ENCODE measurements at places on chromosomes 2 and 18.
A peak's percentile ranks its signal among the peaks of the same experiment; 100 is the strongest.

DNA sequence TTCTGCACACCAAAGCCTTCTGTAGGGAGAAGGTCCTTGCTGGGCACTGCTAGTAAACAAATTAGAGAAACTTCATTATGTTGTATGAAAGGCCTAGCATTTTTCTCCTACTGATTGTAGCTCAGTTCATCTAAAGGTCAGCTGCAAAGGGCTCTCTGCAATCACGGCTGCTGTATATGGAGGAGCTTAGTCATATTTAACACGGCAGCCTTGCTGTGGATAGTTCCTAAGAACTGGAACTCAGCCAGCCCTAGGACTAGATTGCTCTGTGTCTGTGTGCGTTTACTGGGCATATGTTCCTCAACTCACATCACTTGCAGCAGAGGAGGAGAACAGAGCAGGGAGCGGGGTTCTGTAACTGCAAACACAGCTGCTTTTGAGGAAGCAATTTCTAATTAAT lies 1103.9 kb upstream of the KLHL29 start:
- DNase-seq: no peak

DNA sequence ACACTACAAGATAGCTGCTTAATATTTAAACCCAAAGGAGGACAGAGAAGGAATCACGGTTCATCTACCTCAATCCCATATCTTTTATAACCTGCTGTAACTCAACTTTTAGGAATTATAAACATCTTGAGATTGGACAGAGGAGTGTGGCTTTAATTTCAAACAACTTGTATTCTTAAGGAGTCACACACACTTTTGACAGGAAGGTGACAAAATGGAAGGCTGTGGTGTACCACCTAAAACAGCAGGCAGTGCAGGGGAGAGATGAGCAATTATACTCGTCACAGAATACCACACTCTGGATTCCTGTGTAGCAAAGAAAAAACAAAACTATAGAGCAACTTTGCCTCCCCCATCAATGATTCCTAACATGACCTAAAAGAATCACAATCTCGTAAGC lies 194.8 kb downstream of the ZEB2 start:
- peak; percentile 39 for DNase-seq

DNA sequence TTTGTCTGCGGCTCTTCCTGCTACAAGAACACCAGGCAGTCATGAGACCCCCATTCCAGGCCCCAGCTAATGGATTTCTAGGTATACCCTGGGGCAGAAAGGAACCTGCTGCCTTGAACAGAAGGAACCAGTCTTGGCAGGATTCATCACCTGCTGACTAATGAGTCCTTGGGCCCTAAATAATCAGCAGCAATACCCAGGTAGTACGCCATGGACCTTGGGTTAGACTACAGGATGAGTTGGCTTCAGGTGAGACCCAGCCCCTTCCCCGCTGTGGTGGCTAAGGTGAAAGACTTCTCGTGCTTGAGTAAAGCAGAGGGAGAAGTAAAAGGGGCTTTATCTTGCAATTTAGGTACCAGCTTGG lies 105.0 kb downstream of the SPIRE1 start:
- DNase-seq: no peak

GRCh38 chr2:101859604-101860003 lies 132.2 kb upstream of the IL1R2 start:
- no peak for DNase-seq

GRCh38 chr2:202193881-202194353 lies 44.5 kb downstream of the SUMO1 start:
- DNase-seq: no peak

- DNase-seq: peak; percentile 77
Observed at GRCh38 chr2:70089220-70089982, 2.1 kb downstream of the PCBP1 start.

GRCh38 chr2:165420231-165420630 lies 49.3 kb upstream of the CSRNP3 start:
- no peak for DNase-seq

GRCh38 chr2:234998404-234999211 lies 46.8 kb downstream of the SH3BP4 start:
- DNase-seq: no peak

DNA sequence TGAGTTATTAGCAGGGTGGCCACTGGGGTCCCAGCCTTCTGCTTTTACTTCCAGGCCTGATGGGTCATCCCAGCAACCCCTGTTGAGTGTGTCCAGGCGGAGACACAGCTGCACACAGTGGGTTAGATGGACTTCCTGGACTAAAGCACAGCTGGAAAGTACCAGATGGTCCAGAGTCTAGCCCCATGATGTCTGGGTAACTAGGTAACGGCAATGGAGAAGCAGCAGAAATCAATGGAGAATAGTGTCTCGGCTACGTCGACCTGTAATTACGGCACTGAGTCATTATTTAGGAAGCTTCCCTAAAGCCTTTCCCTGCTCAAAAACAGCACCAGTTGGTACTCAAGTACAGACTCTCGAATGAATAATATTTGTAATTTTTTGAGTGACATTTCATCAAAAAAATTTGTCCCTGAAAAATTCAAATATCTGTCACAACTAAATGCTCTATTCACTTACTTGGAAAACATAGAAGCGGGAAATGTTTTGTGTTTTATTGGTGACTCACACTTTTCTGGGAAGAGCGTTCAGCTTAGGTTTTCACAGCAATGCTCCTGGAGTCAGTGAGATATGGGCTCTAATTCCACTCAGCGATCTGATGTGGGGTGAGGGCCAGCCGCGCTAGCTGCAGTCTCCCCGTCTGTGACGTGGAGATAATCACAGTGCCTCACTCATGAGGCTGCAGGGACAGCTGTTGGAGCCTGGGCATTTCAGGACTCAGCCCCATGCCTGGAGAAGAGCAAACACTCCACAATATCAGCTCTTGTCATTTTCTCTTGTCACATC lies 16.2 kb upstream of the ARL4C start:
- peak; percentile 28 for DNase-seq

DNA sequence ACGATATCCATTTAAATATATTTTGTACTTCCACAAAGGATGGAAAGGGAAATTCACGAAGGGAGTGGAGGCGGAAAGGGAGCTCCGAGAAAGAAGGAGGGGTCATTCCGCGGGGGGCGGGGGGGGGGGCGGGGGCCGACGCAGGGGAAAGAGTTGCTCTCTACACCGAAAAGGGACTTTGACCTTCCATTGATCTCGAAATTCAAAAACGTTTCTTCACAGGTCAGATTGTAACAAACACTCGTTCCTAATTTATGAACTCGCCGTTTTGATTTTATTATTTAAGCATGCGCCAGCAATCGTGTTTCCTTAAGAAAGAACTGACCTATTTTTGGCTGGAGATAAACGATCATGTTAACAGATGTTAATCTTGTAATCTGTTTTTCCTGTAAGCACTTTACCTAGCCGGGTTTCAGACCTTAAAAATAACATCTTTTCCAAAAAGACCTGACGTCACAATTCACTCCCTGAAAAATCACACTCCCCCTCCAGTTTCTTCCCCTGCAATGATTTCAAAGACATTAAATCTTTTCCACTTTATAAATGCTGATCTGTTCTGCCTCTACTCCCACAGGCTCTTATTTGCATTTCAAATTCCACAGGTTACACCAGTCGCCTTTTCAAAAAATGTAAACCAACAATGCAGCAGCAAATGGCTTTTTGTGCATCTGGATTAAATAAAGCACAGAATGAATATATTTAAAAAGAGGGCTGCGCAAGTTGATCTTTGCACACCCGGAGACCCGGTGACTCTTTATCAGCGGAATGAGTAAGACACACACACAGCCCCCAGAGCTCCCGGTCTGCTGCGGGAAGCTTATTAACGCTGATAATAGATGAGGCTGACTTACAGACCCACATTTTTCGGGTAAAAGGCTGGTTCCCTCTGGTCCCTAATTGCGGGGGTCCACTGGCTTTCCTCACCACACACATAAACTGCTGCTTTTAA lies 1.6 kb downstream of the ZNF516 start:
- DNase-seq: peak; percentile 90

DNA sequence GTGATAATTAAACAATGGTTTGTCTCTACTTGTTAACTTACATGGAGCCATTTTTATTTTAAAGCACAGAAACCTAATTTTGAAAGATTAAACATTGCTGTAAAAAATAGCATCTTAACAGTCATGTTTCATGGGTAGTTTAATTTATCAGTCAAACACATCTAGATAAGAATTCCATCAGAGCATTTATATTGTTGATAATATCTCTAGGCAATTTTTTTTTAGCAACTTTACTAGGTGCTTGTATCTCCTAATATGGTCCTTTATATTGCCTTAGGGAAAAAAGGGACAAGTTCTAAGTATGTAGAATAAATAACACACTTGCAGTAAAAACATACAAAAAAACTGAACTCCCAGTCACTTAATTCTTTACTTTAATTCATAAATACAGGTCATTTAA lies 863 bp downstream of the CSRNP3 start:
- DNase-seq: no peak

DNA sequence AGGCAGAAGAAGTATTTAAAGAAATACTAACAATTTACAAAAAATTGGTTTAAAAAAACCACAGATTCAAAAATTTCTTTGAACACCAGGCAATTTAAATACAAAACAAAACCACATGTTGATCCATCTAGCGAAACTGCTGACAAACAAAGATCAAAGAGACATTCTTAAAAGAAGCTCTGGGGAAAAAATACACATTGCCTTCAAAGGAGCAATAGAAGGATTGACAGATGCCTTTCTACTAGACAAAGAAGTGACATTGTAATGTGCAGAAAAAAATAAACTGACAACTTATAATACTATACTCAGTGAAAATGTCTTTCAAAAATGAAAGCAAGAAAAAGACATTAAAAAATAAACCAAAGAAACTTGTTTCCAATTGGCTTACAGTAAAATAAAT lies 12.6 kb upstream of the EIF2AK3 start:
- DNase-seq: no peak

GRCh38 chr18:10791169-10791831 lies 265.5 kb downstream of the NAPG start:
- no peak for DNase-seq

DNA sequence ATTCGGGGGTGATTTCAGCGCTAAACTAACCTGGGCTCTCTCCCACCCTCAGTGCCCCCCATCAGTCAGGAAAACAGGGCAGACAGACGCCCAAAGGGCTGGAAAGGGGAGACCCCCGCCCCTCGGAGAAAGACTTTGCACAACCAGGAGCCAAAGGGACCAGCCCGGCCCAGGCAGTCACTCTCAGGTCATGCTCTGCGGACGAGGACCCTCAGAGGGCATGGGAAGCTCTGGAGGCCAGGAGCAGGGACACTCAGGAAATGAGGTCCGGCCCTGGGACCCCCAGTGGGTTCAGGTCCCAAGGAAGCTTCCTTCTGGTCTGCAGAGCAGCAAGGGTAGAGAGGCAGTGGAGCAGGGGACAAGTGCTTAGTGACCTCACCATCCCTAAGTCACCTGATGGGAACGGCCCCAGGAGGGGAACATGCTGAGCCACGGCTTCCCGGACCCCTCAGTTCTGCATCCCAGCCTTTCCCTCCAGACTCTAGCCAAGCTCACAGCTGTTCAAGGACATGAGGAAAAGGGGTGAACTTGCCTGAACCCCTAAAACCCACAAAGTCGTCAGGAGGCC lies 88.0 kb upstream of the GPC1 start:
- no peak for DNase-seq

- no peak for DNase-seq
Observed at GRCh38 chr2:15674637-15675455, 83.2 kb downstream of the DDX1 start.

DNA sequence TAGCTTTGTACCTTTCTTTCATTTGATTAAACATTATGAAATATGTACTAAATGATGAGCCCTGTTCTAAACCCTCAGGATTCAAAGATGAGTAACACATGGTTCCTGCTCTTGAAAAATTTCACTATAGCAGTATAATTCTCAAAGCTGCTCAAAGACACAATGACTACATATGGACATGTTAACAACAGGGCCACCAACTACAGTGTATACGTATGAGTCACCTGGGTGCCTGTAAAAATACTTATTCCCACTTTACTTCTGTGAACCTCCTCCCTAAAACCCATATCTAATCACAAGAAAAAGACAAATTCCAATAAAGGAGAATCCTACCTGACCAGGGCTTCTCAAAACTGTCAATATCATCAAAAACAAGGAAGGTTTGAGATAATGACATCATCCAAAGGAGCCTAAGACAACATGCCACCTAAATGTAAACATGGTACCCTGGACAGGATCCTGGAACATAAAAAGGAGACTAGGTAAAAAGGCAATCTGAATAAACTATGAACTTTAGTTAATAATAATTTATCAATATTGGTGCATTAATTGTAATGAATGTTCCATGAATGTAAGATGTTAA lies 84.7 kb downstream of the FAM161A start:
- no peak for DNase-seq

DNA sequence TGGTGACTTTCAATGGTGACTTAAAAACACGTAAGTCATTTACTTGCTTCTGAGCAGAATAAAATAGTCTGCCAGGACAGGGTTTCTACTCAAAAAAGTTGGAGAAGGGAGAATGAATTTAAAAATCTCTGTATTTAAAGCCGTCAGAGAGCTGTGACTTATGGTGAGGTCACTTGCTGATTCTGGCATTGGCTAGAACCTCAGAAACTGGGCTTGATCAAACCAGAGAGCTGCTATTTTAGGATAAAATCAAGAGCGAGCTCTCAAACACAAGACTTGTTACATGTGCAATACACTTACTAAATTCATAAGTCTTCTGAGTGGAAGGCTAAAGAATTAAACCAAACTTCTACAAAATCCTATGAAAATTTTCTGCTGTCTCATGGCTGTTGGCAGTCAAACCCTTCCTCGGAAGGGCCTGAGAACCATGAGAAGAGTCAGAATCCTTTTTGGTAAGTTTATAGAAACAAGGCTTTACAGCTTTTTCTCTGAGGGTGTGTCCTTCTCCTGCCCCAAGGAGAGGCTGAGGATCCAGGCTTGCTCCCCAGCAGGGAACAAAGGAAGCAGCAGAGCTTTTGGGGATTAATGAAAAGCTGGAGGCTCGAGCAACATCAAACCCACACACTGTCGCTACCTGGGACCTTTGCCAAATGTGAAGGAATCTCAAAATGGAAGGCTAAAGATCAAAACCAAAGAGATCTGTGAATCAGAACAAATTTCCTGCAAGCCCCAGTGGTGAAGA lies 816.4 kb downstream of the SOCS6 start:
- DNase-seq: peak; percentile 10

GRCh38 chr2:17822445-17823117 lies 6.3 kb downstream of the MSGN1 start:
- DNase-seq: no peak

GRCh38 chr2:196219671-196220070 lies 48.3 kb upstream of the STK17B start:
- DNase-seq: no peak

GRCh38 chr18:46468426-46469180 lies 188.4 kb downstream of the LOXHD1 start:
- no peak for DNase-seq

DNA sequence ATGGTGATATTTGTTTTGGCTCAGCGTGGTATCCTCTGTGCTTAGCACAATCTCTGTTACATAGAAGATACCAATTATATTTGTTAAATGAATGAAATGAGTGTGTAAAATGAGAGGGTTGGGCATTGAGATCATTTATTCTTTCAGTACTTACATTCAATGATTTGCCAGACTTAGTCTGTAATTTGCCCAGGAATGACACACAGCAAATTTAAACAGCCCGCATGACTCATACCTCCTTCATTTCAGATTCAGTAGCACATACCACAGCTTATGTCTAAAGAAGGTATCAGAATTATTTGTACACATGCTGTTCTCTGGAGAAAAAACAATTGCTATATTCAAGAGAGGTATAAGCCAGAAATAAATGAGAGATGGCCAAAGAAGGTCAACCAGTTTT lies 37.0 kb downstream of the KLHL14 start:
- DNase-seq: no peak

- DNase-seq: peak; percentile 94
Observed at GRCh38 chr2:54955358-54956110, 94.7 kb downstream of the RTN4 start.

GRCh38 chr2:200129721-200130462 lies 174.5 kb downstream of the MAIP1 start:
- DNase-seq: no peak
